ENCODE measurements at places on chromosomes 5 and 9.

GRCh38 chr5:169554251-169554650 lies 29.3 kb upstream of the SPDL1 start:
- DNase-seq = no peak

- no peak for DNase-seq
These were observed 60.8 kb downstream of the PSMB7 start for GRCh38 chr9:124354346-124355038.

GRCh38 chr9:115952430-115953292 lies 200.9 kb upstream of the PAPPA start:
- DNase-seq = no peak

- no peak for DNase-seq
These were observed 516.1 kb upstream of the CDH10 start for GRCh38 chr5:25160891-25161290.

- peak; percentile 55 for DNase-seq
These were observed 78.9 kb upstream of the RPS23 start for GRCh38 chr5:82356808-82357671.

- DNase-seq = no peak
These were observed 228.3 kb upstream of the C9orf72 start for GRCh38 chr9:27801545-27801944.

- DNase-seq = no peak
These were observed 25.4 kb downstream of the SERINC5 start for GRCh38 chr5:80230269-80230992.

GRCh38 chr9:88007291-88007650 lies 32.9 kb upstream of the CDK20 start:
- peak; percentile 43 for DNase-seq

GRCh38 chr5:36619012-36619635 lies 12.7 kb downstream of the SLC1A3 start:
- DNase-seq = no peak

GRCh38 chr5:158773161-158773560 lies 326.6 kb downstream of the EBF1 start:
- no peak for DNase-seq

DNA sequence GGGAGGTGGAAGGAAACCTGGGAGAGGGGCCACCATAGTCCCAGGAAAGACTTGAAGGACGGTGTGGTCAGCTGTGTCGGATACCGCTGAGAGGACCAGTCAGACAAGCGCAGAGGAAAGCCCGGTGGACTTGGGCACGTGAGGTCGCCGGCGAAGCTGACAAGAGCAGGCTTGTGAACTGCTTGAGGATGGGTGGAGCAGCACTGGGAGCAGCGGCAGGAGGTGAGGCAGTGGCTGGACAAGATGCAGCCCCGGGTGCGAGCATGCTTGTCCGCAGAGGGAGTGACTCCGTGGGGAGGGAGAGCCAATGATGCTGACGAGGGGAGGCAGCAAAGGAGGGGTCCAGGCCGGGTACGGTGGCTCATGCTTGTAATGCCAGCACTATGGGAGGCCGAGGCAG lies 18.3 kb upstream of the CD74 start:
- no peak for DNase-seq

GRCh38 chr5:57505272-57506200 lies 22.9 kb upstream of the ACTBL2 start:
- no peak for DNase-seq

- DNase-seq = no peak
These were observed at the start of gene PCDHA4 for GRCh38 chr5:140806834-140807775. PCDHA4 (plus strand) TSS chr5:140807068.

- no peak for DNase-seq
These were observed 3.2 kb upstream of the FGF1 start for GRCh38 chr5:142689081-142689480.

DNA sequence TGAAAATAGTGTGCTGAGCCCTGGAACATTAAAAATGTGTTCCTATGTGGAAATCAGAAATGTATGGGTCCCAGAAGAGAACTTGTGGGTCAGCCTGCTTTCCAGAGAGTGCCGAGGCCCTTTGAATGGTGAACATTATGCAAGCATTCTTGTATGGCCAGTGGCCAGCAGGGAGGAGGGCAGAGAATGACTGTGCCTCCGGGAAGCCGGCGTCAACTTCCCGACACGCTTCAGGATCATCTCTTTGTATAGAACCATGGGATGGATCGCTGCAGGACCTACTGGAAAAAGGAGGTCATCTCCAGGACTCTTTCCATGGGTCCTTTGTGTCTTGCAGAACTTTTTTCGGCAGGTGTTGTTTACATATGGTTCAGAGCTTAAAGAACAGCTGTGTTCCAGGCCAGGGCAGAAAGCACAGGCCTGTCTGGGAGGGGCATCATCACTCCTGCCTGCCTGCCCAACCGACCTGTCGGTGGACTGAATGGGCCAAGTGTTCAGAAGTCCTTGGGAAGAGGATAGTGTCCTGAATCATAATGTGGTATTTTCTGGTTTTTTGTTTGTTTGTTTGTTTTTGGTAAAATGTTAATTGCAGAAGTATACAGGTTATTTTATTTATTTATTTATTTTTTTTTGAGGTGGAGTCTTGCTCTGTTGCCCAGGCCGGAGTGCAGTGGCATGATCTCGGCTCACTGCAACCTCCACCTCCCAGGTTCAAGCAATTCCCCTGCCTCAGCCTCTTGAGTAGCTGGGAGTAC lies 9.0 kb downstream of the PRRC2B start:
- no peak for DNase-seq

DNA sequence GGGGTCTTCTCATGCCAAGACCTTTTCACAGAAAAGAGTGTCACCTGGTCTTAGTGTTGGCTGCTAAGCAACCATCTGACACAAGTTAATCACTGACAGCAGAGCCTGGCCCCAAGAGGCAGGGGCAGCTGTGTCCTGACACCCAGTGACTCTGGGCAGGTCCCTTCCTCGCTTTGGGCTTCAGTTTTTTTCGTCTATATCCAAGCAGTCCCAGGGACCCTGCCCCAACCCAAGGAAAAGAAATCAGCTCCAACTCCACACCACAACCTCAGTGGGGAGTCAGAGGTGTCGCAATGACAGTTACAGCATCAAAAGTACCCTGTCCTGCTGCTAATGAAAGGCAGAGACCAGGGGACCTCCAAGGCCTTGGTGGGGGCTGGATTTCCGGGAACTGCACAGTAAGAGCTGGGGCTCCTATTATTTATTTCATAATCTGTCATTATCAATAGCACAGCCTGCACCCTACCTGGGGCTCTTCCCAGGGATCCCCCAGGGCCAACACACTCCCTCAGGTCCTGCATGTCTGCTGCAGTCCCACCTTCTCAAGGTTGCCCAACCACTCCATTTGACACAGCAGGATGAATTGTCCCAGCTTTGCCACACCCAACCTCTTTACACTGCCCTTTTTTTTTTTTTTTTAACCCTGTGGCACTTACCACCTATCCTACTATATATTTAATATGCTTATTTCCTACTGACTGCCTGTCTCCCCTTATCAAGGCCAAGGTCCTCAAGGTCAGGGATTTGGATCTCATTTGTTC lies 9.4 kb downstream of the ANKS6 start:
- DNase-seq = no peak

GRCh38 chr9:91077624-91078368 lies 276.2 kb downstream of the SYK start:
- no peak for DNase-seq

DNA sequence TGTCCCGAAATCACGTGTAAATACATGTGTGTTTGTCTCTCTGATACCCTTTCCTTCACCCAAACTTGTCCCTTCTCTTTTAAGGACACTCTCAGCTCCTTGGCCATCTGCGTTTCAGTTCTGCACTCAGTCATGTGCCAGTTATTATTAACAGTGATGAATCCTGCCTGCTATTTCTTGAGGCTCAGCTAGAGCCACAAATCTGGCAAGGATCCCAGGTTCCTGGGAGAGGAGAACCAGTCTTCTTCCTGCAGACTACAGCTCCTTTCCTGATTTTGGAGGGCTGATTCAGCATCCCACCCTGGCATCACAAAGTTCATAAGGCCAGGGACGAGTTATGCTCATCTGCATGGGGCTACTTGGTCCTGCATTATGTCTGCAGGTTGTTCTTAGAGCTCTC lies 5.6 kb downstream of the MAMDC2 start:
- DNase-seq = no peak

GRCh38 chr9:110936237-110936636 lies 102.0 kb downstream of the LPAR1 start:
- no peak for DNase-seq

GRCh38 chr5:158483281-158483860 lies 616.3 kb downstream of the EBF1 start:
- no peak for DNase-seq

DNA sequence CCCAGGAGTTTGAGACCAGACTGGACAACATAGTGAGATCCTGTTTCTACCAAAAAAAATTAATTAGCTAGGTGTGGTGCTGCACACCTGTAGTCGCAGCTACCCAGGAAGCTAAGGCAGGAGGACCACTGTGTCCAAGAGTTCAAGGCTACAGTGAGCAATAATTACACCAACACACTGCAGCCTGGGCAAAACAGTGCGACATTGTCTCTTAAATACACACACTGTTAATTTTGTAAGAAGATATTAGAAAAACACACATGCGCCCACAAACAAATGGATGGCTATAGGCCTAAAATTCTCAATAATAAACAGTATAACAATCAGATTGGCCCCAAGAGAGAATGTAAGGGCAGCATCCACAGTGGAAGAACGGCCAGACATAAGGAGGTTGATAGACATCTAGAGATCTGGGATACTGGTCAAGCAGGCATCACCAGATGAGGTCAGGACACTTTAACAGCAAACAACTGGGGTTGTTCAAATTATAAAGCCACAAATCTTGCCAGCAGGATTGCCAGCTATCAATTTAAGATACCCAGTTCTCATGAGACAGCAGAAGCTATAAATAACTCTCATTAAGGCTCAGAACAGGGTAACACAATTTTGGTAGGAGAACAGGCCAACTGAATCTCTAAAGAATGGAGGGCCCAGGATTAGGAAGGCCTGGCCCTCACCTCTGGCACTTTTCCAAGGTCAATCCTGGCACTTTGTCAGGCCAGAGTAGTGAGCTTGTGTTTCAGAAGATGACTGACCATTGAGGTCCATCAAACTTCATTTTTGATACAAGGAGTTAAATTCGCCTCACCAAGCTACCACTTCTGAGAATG lies 29.5 kb downstream of the GOLPH3 start:
- no peak for DNase-seq

- no peak for DNase-seq
These were observed 135.1 kb downstream of the LHFPL2 start for GRCh38 chr5:78513441-78513840.

GRCh38 chr5:95773335-95774059 lies 42.4 kb downstream of the RHOBTB3 start:
- DNase-seq = no peak
